ENCODE measurements at places on chromosomes 3 and 15.

- DNase-seq: no peak
These were observed 4.4 kb upstream of the INSYN1 start for GRCh38 chr15:73757571-73757970.

- no peak for DNase-seq
These were observed 7.3 kb downstream of the PAQR5 start for GRCh38 chr15:69305933-69306568.

GRCh38 chr3:127066635-127067034, 83.7 kb downstream of the PLXNA1 start:
- DNase-seq: no peak

- no peak for DNase-seq
These were observed 31.2 kb downstream of the RAB11A start for GRCh38 chr15:65900488-65900887.

DNA sequence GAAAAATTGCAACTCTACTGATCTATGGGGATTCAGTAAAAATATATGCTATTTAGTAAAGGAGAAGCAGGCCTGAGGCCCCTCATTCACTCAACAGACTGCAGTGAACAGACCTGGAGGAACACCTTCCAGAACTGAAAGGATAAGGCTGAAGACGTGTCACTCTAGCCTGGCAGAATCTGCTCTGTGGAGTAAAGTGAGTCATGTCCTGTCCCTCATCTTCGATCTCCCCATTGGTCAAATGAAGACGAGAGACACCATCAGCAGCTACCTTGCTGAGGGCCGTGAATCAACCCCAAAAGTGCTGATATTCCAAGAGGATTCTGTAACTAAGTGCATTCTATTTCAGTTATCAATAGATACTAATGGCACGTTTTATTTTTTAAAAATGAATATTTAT, 359.7 kb downstream of the FGF12 start:
- DNase-seq: no peak

DNA sequence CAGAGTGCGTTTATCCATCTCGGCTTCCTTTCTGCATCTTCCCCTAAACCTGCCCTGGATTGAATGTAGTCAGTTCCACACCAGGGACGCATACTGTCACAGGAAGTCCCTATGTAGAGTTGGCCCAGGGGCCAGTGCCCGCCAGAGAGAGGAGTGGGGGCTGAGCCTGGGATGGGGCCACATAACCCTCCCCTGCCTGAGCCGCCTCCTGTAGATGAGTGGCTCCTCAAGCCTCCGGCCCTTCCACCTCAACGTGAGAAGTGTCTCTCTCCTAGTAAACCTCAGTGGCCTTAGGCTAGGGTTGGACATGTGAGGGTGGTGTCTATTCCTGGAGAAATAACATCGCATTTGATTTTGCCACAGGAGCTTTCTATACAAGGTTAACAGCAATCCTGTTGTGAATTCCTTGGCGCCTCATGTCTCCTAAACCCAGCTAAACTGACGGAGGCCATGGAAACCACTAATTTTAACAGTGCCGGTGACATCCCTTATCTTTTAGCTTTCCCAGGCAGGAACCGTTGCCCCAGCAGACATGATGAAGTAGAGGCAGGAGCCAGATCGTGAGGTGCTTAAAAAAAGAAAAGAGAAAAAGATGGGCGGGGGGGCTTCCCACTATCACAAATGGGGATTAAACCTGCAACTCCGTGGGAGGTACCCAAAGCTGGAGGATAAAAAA, 171.1 kb downstream of the CHDH start:
- no peak for DNase-seq

DNA sequence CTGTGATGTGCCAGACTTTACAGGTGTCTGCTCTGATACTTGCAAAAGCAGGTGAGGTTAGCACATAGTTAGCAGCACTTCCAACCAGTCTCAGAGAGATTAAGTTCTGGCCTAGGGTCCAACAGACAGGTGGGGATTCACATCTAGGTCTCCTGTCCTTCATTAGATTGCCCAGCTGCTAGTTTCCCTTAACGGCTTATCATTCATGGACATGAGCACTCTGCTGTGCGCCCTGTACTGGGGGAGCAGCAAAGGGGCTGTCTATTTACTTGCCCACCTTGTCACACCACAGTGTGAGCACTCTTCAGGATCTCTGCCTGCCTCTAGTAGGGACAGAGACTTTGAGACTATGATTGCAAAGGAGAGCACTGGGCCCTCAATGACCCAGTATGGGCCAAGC, 8.7 kb downstream of the SPSB4 start:
- no peak for DNase-seq

DNA sequence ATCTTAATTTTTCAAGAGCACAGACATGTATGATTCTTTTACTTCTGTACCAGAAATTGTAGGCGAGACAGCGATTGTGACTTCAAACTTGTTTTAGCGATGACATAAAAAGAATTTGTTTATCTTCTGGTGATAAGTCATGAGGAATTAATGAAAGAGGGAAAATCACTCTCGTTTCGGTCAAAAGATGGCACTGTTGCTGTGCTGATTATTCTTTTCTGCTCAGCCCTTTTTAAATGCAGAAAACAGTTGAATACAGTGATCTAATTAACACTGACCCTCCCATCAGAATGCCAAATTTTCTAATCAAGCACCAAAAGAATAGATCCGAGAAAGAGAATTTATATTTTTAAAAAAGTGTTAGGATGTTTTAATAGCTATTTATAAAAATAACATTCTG, 52.6 kb downstream of the NSUN3 start:
- DNase-seq: no peak

GRCh38 chr3:16410659-16411058, 102.8 kb downstream of the RFTN1 start:
- no peak for DNase-seq

- DNase-seq: no peak
These were observed 109.5 kb downstream of the RORA start for GRCh38 chr15:61119556-61119955.

DNA sequence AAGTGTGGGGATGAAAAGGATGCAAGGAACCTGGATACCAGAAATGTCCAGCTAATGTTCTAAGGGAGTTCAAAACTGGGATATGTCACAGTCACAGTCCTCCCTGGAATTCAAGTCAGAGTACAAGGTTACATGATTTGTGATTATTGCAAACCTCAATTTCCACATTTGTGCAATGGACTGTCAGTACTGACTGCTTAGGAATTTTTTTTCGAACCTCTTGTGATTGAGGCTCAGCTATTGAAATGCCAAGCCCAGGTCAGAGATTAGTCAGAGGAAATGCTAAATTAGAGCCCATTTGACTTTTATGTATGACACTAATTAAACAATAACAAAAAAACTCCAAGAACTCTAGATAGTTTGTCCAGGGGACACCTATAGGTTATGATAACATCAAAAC, 210.2 kb downstream of the THSD4 start:
- no peak for DNase-seq

DNA sequence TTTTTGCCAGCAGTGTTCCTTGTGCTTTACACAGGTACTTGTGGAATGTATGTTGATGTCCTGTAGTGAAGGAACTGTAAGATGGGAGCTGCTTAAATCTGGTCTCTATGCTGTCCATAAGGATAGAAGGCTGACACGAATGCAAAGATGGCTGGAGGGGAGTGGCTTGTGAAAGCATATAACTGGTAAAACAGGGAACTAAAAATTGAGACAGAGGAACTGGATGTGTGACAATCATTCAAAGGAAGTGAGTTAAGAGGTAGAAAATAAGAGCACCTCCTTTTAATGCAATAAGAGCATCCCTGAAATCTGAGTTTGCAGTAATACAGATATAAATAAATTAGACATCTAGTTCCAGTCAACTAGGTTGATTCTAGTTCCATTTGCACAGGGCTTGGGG, 35.2 kb downstream of the RNF13 start:
- no peak for DNase-seq

GRCh38 chr3:73739791-73740453, 115.2 kb upstream of the PDZRN3 start:
- DNase-seq: no peak

GRCh38 chr3:196111939-196112386, 30.1 kb upstream of the TFRC start:
- no peak for DNase-seq

DNA sequence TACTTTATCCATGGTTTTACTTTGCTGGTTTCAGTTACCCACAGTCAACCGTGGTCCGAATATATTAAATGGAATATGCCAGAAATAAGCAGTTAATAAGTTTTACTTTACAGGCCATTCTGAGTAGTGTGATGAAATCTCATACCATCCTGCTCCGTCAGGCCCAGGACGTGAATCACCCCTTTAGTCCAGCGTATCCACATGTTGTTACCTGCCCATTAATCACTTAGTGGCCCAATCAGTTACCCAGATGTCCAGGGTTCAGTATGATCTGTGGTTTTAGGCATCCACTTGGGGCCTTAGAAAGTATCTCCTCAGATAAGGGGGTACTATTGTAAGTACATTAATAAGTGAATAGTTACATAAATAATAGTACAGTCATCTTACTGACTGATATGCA, 88.0 kb downstream of the TTBK2 start:
- no peak for DNase-seq

DNA sequence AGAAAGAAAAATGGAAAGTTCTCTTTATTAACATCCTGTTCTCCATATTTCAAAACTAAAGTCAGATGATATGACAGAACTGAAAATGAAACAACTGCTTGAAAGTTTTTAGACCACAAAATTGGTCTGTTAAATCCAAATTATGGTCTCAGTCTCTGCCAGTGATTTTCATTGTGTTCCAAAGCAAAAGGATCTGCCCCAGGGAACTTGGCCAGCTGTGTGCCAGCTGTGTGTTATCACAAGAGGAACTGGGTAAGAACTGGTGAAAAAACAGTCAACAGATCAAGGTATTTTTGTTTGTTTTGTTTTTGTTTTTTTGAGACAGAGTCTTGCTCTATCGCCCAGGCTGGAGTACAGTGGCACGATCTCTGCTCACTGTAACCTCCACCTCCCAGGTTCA, 323.3 kb downstream of the CTNNB1 start:
- DNase-seq: no peak

- no peak for DNase-seq
These were observed 8.1 kb upstream of the VPS39 start for GRCh38 chr15:42215913-42216829.

DNA sequence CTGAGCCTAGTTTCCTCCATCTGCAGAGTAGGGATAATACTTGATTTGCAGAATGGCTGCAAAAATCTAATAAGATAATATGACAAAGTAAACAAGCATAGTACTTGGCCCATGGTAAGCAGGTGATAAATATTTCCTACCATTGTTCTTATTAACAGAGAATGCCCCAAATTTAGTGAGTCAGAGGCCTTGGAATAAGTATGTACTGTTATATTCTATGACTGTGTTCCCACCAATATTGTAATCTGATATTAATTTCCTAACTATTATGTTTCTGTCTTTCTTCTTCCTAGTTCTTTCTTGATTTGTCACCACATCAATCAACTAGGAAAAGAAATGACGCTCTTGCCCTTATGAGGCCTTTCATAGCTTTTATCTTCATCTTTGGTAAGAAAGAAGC, 178.4 kb upstream of the SLC2A2 start:
- no peak for DNase-seq

DNA sequence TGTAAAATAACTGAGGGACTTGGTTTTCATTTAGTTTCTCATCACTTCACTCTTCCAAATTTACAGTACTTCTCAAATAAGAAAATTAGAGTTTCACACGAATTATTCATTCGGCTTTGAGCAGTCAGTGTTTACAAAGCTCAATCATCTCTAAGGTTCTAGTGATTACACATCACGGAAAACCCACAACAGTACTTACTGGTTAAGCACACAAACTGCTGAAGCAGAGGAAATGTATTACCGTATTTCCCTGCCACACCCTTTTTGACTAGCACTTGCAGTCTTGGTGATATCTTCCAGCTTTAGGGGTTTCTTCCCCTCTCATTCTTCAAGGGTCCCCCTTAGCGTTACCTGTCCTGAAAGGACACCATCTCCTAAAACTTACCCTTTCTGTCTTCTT, 164.8 kb upstream of the CDIN1 start:
- DNase-seq: no peak

- DNase-seq: no peak
These were observed 395.8 kb downstream of the CACNA2D3 start for GRCh38 chr3:54518011-54518675.

- no peak for DNase-seq
These were observed 14.9 kb downstream of the IGSF10 start for GRCh38 chr3:151446002-151446340.

- no peak for DNase-seq
These were observed 42.3 kb upstream of the TMEM87A start for GRCh38 chr15:42315521-42315920.

DNA sequence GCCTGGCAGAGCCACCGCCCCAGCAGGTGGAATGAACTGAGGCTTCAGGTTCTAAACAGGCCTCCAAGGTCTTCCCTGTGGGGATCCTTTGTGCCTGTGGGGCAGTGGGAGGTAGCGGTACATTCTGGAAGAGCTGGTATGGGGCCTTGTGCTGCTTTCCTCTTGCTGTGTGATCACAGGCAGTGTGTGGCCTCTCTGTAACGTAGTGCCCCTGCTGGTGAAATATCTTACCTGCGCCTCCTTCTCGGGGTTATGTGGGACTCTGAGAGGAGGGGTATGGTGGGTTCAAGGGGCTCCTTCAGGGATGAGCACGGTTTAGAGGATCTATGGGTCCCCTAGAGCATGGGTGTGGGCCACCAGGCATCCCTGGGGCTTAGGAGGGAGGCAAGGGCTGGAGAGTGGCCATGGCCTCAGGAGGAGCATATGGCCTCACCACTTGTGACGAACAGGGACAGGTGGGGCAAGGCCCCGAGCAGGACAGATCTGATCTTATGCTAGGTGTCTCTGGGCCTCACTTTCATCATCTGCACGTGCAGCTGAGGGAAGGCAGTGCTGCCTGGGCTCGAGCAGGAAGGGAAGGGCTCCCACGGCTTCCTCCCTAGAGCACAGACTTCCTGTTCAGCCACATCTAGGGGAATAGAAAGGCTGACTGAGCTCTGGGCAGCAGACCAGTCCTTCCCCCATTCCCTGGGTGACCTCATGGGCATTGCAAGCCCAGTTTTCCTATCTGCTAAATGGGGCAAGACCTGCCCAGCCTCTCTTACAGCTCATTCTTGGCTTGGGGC, 1.9 kb upstream of the ALS2CL start:
- DNase-seq: no peak

GRCh38 chr3:183313351-183313750, 60.3 kb downstream of the B3GNT5 start:
- no peak for DNase-seq

GRCh38 chr3:12188681-12189287, 30.1 kb upstream of the TIMP4 start:
- no peak for DNase-seq

DNA sequence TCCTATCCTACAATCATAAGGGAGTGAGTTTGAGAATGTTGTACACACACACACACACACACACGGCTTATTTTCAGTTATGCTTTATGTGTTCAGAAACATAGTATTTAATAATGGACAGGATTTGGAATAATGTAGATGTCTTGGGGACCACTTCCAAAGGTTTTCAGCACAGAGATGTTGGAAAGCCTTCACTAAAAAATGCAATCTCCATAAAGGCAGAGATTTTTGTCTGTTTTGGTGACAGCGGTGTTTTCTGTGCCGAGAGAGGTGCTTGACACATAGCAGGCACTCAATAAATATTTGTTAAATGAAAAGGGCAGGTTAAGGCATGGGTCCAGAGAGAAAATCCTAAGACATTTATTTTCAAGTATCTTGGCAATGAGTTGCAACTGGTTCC, 428.2 kb upstream of the RGMA start:
- DNase-seq: no peak

GRCh38 chr3:16601537-16602005, 3.7 kb downstream of the DAZL start:
- no peak for DNase-seq
